Urinary bladder (tissue), 4 donors: ENCODE measurements at places on chromosomes 2 and 18. TPM values are rescaled to one million over a fixed set of nuclear protein-coding genes. Genes with fewer than 3 reads are reported as not detected.

The SCTR gene
- total RNA-seq, result not detected

The ESPNL gene
- 3.5 TPM for total RNA-seq

The RALBP1 gene
- total RNA-seq, result 48.2 TPM

The PPIG gene
- total RNA-seq, result 80.3 TPM

The RIT2 gene
- total RNA-seq, result 0.48 TPM

The SNORC gene
- 0.48 TPM for total RNA-seq

The C2orf78 gene
- total RNA-seq, result not detected

The NT5DC4 gene
- not detected for total RNA-seq

- no peak for DNase-seq
These were observed 60.9 kb downstream of the C18orf63 start for GRCh38 chr18:74376523-74376922.

DNA sequence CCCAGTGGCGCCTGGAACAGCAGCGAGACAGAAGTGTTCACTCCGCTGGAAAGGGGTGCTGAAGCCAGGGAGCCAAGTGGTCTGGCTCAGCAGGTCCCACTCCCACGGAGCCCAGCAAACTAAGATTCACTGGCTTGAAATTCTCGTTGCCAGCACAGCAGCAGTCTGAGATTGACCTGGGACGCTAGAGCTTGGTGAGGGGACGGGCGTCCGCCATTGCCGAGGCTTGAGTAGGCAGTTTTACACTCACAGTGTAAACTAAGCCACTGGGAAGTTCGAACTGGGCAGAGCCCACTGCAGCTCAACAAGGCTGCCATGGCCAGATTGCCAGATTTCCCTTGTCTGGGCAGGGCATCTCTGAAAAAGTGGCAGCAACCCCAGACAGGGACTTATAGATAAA, 94.8 kb downstream of the RTTN start:
- DNase-seq, result no peak

GRCh38 chr2:165114346-165114939, 89.4 kb downstream of the SCN3A start:
- no peak for DNase-seq

DNA sequence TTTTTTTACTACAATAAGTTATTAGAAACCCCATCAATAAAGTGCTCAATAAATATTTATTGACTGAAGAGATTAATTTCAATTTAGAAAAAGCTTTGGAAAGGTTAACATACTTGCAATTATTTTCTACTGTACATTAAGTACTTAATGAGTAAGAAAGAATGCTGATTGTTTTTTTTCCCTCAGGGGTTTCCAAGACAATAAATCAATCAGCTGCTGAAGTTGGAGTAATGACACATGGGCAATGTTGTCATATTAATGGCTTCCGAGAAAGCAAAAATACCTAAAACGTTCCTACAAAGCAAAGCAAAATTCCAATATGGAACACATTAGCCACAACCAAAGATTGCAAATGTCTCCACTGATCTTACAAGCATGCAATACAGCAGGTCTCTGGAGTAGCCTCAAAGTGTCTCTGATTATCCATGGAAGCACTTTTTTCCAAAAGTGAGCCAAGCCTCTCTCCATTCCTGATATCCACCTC, 66.7 kb downstream of the ZC3H6 start:
- DNase-seq, result no peak

DNA sequence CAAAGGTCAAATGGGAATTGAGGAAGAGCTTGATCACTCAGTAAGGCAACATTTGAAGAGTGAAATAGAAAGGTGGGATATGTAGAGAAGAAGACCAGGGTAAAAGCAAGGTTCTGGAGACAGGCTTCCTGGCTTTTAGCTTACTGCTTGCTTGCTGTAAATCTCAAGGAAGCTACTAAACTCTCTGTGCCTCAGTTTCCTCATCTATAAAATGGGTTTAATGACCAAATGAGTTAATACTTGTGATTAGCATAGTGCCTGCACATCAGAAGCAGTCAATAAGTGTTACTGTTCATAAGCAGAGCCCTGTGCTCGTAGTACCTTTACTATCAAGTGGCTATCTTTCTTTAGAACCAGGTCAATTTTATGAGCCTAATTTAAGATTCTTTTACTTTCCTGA, 222.2 kb upstream of the ITGA4 start:
- no peak for DNase-seq

- DNase-seq, result no peak
These were observed 1.1 kb upstream of the SP9 start for GRCh38 chr2:174333372-174334277.

DNA sequence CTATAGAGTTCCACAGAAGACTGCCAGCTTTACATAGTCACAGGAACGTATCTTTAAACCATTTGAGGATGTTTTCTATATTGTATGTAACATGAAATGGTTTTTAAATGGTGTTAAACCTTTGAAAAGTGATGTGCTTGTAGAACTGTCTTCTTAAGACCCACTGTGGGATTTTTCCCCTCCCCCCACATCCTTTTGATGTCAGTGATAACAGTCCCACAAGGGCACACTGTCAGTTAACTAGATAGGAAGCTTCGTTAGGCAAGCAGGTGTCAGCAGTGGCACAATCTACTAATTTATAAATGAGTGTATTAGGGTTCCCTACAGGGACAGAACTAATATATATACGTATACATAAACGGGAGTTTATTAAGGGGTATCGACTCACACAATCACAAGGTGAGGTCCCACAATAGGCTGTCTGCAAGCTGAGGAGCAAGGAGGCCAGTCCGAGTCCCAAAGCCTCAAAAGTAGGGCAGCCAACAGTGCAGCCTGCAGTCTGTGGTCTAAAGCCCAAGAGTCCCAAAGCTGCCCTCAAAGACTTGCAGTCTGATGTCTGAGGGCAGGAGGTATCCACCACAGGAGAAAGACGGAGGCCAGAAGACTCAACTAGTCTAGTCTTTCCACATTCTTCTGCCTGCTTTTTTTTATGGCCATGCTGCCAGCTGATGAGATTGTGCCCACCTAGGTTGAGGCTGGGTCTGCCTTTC, 23.8 kb upstream of the HNRNPLL start:
- DNase-seq, result no peak

- no peak for DNase-seq
These were observed 7.3 kb upstream of the CIB4 start for GRCh38 chr2:26648516-26648915.

DNA sequence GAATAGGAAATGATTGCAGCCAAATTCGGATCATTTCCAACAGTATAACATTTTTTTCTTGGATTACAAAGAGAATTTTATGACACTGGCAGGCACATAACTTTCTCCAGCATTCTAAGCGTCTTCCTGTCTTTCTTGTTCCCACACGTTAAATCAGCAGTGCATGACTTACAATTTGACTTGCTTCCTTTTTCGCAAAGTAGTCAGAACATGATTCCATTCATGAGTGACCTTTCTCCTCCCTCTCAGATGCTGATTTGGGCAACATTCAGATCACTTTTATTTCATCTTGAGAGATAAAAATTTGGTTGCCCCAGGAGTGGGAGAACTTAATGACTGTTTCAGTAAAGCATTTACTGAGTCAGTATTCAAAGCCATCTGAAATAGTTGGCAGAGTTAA, 858.7 kb upstream of the ACVR2A start:
- peak; percentile 26 for DNase-seq

GRCh38 chr18:26703170-26703930, 155.0 kb upstream of the KCTD1 start:
- DNase-seq, result no peak

DNA sequence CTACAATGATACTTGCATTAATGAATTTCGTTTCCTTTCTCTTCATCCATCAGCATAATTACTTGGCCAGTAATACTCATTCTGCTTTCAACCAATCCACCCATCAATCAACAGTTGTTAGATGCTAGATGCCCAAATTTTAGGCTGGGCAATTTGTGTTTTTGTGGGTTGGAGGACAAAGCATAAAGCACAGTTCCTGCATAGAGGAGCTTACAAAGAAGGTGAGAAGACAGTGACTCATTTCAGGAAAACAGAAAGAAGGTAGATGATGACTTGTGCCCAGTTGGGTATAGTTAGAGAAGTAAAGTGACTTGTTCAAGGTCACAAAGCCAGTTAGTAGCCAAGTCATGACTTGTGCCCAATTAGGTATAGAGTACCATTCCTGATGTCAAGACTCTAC, 1186.8 kb upstream of the CELF4 start:
- DNase-seq, result no peak

GRCh38 chr2:3143602-3144001, 234.0 kb downstream of the EIPR1 start:
- no peak for DNase-seq

GRCh38 chr2:185291035-185291647, 447.5 kb upstream of the FSIP2 start:
- DNase-seq, result no peak

GRCh38 chr2:27911458-27912210, 21.1 kb downstream of the BABAM2 start:
- DNase-seq, result no peak

- no peak for DNase-seq
These were observed 233.3 kb downstream of the LDLRAD4 start for GRCh38 chr18:13451661-13452387.

DNA sequence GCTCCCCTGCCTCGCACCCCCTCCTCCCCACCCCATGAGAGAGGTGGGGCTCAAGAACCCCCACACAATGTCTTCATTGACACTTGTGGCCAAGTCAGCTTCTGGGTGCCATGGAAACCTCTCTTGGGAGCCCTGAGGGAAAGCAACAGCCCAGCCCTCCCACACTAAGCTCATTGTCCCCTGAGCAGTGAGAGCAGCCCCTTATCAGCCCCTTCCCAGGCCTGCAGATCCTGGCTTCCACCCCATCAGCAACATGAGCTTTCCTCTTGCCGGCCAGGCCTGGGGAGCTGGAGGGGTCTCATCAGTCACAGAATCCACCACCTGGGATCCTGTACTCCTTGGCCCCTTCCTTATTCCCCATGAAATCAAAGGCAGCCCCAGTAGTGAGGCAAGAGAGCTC, 107.8 kb upstream of the ST3GAL5 start:
- no peak for DNase-seq

- DNase-seq, result no peak
These were observed 37.0 kb downstream of the HAUS1 start for GRCh38 chr18:46141199-46141598.

DNA sequence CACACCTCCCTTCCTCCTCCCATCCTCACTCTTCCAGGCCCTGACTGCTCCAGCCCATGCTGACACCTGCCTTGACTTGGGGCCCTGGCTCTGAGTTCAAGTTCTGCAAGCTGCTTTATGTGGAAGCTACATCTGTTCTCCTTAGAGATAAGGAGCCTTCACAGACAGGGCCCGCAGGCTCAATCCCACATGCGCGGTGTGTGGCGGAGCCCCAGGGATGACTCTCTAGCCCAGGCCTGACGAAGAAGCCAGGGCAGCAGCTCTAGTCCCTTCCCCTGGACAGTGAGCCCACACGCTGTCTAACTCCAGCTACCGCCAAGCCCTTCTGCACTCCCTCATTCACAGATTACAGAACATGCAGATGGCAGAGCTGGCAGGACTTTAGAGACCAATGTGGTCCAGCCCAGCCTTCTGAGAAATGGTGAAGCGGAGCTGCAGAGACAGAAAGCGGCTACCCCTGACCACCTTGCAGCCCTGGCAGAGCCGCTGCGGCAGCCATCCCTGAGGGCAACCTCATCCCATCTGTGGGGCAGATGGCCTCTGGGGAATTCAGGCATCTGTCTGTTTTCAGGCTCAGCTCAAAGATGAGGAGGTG, 304.3 kb downstream of the CELF4 start:
- DNase-seq, result no peak
